ENCODE measurements at places on chromosomes 7 and 10. TPM values are rescaled to one million over a fixed set of nuclear protein-coding genes. Genes with fewer than 3 reads are reported as not detected.

CRYGN gene
- 0.91 TPM for total RNA-seq

DNA sequence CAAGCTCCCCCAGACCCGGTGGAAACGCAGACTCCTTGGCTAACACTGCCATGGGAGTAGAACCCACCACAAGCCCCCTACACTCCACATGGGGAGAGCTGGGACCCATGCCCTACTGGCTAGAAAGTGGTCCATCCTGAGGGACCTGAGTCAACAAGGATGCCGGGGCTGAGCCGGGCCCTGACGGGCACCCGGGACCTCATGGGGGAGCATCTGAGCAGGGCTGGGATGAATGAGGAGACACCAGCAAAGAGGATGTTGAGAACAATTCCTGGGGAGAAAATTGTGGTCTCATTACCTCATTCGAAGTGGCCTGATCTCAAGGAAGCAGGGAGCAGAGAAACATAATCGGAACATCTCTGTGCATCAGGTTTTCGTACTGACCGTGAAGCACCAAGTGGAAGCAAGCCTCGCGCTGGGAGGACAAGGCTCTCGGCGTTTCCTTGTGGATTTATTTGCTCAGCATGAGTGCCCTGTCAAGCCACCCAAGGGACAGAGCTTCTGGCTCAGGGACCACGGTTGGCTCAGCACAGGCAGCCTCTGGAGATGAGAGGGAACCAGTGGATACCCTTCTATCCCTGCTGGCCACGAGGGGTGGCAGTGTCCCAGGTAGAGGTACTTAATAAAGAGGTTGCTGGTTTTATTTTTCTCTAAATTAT lies 132.2 kb upstream of the FAM20C start:
- no peaks in the 10 kb centered on the region for H3K36me3 ChIP-seq
- DNase-seq = no peak
- no peaks in the 10 kb centered on the region for H3K4me1 ChIP-seq
- H3K4me3 ChIP-seq = no peak overlapping the region
- no peak overlapping the region for H3K27ac ChIP-seq
- H3K27me3 ChIP-seq = no peaks in the 10 kb centered on the region

- peaks cover 18% of the 10 kb centered on the region for H3K27me3 ChIP-seq
- H3K27ac ChIP-seq = peak overlapping the region; percentile 4
- H3K4me3 ChIP-seq = no peak overlapping the region
- no peak for DNase-seq
- H3K4me1 ChIP-seq = peaks cover 10% of the 10 kb centered on the region
Measured at GRCh38 chr10:3622845-3623621, 162.0 kb downstream of the KLF6 start.

DNA sequence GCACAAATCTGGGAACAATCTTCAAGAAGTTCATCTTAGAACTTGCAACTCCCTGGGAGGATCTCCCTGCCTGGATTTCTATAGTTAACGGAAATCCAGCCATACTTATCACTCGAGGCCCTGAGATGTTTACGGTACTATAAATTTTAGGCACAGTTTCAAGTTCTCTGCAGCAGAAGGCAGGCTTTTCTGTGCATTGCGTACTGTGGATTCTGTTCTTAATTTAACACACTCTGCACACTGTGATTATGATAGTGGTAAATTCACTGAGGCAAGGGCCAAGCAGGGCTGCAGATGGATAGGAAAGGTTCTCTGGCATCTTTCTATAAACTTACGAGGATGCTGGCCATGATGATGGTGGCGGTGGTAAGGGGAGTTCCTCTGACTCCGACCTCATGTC lies 10.6 kb downstream of the INHBA start:
- no peak for DNase-seq
- H3K4me1 ChIP-seq = no peaks in the 10 kb centered on the region
- H3K27me3 ChIP-seq = peaks cover 10% of the 10 kb centered on the region
- H3K4me3 ChIP-seq = no peak overlapping the region
- no peaks in the 10 kb centered on the region for H3K36me3 ChIP-seq

- H3K4me1 ChIP-seq = no peaks in the 10 kb centered on the region
- peaks cover 10% of the 10 kb centered on the region for H3K36me3 ChIP-seq
- no peak for DNase-seq
- no peak overlapping the region for H3K27ac ChIP-seq
- no peak overlapping the region for H3K4me3 ChIP-seq
Measured at GRCh38 chr7:30366606-30367005, 82.2 kb downstream of the ZNRF2 start.

GRCh38 chr7:24843821-24844434 lies 86.7 kb upstream of the GSDME start:
- peaks cover 8% of the 10 kb centered on the region for H3K4me1 ChIP-seq
- peaks cover 22% of the 10 kb centered on the region for H3K36me3 ChIP-seq
- H3K4me3 ChIP-seq = no peak overlapping the region
- H3K27ac ChIP-seq = no peak overlapping the region
- no peak for DNase-seq

DNA sequence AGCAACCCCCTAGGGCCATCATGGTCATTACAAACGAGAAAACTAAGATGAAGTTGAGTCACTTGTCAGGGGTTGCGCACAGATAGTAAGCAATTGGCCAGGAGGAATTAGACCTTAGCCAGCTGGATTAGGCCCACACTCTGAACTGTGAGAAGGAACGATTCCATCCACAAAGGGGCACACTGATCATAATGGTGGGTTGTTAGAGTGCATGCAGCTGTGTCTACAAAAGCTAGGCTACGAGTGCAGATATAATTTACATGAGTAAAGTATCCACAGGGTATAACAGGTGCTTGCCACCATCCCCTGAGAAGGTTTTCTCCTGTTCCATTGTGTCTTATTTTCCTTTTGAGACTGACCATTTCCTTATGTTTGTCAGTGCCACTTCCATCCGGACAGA lies 16.6 kb upstream of the FAM170B start:
- H3K36me3 ChIP-seq = peaks cover 1% of the 10 kb centered on the region
- no peak overlapping the region for H3K4me3 ChIP-seq
- peaks cover 5% of the 10 kb centered on the region for H3K4me1 ChIP-seq
- peaks cover 16% of the 10 kb centered on the region for H3K27me3 ChIP-seq
- no peak for DNase-seq

DNA sequence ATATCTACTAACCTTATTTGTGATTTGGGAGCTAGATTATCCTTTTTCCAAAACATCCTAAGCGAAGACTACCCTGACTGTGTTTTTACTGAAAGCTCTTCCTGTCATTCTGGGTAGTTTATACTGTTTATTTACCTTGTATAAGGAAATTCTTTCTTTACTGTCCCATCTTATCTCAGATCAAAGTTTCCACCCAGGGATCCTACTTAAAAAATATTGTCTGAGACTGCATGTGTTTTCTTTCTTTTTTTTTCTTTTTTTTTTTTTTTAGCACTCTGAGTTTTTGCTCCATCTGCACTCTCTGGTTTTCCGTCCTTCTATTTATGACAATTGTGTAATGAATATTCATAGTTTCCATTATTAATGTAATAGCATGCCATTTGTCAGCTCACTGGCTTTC lies 26.5 kb downstream of the CDK14 start:
- no peaks in the 10 kb centered on the region for H3K36me3 ChIP-seq
- no peak for DNase-seq
- H3K27me3 ChIP-seq = no peaks in the 10 kb centered on the region

DNA sequence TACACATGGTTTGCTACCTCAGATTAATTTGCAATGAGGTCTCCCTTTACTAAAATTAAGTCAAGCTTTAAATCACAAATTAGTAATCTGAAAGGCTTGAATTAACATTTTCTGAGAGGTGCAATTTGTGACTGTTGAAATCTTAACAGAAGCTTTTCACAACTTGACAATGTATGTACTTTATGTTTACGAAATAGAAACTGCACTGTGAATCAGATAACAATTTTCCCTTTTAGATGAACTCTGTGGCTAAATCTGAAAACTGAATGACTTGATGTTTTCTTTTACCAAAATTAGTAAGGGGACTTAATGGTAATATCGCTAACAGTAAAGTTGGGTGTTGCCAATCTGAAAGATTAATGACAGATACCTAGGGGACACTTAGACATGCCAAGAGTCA lies 197.6 kb downstream of the RAPGEF5 start:
- peaks cover 2% of the 10 kb centered on the region for H3K4me1 ChIP-seq
- no peaks in the 10 kb centered on the region for H3K36me3 ChIP-seq
- H3K4me3 ChIP-seq = no peak overlapping the region
- DNase-seq = no peak
- H3K27ac ChIP-seq = no peak overlapping the region
- H3K27me3 ChIP-seq = peaks cover 23% of the 10 kb centered on the region

Measured in activated naive CD8-positive, alpha-beta T cell treated with anti-CD3 and anti-CD28 coated beads, Interleukin-2, amount 10 ng/mL, durations not matched to agents 7 days and 5 days (primary cell).